Thymus (tissue), 14 donors: ENCODE measurements at places on chromosomes 2 and 18. TPM values are rescaled to one million over a fixed set of nuclear protein-coding genes. Genes with fewer than 3 reads are reported as not detected.

Gene CERKL
- 0.52 TPM for total RNA-seq

DNA sequence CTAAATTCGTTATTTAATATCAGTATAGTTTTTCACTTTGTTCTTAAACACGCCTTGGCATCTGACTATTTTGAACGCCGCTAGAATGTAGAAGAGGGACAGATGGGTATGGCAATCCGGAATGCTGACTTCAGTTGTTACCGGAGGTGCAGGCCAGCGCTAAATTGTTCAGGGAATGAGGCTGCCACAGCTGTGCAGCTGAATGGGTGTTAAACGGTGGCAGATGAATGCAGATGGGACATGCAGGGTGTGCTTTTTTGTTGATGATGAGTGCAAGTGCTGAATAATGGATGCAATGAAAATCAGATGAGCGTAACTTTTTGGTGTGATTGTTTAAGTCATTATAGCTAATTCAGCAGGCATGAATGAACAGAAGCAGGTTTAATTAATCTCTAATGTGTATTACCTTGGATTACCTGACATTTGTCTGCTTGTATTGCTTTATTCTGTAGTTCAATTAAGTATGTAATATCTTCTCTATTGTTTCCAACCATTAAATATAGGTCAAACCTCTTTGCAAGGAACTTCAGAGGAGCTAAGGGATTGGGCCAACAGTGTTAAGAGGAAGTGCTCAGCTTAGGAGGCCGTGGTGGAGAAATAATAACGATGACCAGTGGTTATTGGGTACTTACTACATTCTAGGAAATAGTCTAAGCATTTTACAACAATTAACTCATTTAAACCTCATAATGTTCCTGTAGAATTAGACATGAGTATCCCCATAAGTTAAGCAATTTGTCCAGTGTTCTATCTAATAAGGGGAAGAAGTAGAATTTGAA is 11.9 kb upstream of the CREG2 start:
- H3K36me3 ChIP-seq = no peaks in the 10 kb centered on the region
- no peak overlapping the region for H3K27ac ChIP-seq
- H3K27me3 ChIP-seq = no peaks in the 10 kb centered on the region
- peaks cover 50% of the 10 kb centered on the region for H3K4me1 ChIP-seq
- no peak overlapping the region for H3K4me3 ChIP-seq

Gene TMEM87B
- total RNA-seq = 13.1 TPM

DNA sequence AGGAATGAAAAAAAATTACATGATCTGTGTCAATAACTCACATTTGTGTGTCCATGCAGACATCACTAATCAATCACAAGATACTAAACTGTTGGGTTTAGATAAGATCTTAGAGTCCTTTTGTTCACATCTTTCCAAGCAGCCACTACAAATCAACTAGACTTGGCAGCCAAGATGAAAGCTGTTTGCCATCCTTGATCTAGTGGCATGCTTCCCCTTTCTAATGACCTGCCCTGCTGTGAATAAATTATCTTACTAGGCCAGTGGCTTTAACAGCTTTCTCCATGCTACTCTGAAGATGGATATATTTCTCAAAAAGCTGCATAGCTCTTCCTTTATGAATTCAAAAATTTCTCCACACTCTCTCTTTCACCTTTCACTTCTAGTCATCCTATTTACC is 1338.0 kb upstream of the ACVR2A start:
- H3K27me3 ChIP-seq = no peaks in the 10 kb centered on the region
- DNase-seq = no peak
- no peak overlapping the region for H3K27ac ChIP-seq
- H3K4me3 ChIP-seq = no peak overlapping the region

Gene CRYGC
- total RNA-seq = not detected

DNA sequence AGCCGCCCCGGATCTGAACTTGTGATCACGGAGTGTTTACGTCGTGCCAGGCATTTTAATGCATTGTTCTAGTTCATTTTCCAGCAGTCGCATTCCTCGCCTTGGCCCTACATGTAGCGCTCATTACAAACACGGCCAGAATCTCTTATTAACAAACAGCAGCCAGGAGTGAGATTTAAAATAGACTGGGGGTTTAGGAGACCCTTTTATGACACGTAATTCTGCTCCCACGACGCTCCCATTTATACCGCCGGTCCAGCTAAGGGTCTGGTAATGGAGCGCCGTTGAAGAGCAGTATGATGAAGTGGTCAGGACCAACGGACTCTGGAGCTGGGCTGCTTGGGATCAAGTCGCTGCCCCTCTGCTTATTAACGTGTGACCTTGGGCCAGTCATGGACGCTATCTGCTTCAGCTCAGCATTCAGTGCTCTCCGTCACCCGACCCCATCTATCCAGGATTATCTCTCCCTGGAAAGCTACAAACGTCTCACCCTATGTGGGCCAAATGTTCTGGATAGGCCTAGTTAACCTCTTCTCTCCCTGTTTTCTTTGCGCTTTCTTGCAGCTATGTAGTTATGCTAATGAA is 745 bp downstream of the MSH2 start:
- peaks cover 13% of the 10 kb centered on the region for H3K36me3 ChIP-seq
- no peak for DNase-seq
- no peaks in the 10 kb centered on the region for H3K27me3 ChIP-seq
- H3K4me1 ChIP-seq = peaks cover 16% of the 10 kb centered on the region
- peak overlapping the region; percentile 95 for H3K4me3 ChIP-seq

- DNase-seq = no peak
- no peak overlapping the region for H3K4me3 ChIP-seq
- no peak overlapping the region for H3K27ac ChIP-seq
Observed at GRCh38 chr2:223232896-223233295, 180.9 kb downstream of the KCNE4 start.
